ENCODE measurements at places on chromosomes 11 and 22.

- DNase-seq, result no peak
These were observed 40.4 kb upstream of the IGLL5 start for GRCh38 chr22:22847241-22847640.

DNA sequence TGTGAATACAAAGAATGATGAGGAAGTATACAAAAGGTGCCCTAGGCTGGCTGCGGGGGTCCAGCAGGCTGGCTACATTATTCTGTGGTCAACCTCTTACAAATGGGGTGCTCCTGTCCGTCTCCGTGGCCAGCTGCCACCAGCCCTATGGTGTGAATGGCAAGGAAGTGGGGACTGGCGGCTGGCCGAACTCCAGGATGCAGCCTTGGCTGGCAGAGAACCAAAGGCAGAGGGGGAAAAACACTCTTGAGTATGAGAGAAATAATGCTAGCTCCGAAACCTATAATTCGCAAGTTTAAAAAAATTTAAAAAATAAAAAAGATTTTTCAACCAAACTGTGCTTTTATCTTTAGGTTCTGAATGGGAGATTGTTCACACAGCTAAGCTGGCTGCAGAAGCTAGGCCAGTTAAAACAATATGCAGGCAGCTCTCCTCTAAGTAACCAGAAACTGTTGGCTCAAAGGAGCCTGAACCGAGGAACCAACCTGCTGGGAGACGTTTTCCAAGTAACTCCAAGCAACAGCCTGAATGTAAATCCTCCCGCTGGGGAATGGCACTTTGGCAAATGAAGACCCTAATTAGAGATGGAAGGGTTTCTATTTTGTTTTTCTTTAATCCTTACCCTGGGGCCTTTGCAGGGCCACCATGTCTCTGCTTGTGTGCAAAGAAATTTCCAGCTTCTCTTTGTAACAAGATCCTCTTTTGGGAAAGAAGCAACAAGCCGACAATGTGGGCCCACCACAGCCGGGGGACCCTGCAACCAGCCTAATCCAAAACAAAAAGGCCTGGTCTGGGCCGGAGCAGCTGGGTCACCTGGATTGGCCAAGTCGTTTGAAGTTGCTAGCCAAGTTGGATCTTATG lies 50.2 kb downstream of the C22orf31 start:
- DNase-seq, result no peak

DNA sequence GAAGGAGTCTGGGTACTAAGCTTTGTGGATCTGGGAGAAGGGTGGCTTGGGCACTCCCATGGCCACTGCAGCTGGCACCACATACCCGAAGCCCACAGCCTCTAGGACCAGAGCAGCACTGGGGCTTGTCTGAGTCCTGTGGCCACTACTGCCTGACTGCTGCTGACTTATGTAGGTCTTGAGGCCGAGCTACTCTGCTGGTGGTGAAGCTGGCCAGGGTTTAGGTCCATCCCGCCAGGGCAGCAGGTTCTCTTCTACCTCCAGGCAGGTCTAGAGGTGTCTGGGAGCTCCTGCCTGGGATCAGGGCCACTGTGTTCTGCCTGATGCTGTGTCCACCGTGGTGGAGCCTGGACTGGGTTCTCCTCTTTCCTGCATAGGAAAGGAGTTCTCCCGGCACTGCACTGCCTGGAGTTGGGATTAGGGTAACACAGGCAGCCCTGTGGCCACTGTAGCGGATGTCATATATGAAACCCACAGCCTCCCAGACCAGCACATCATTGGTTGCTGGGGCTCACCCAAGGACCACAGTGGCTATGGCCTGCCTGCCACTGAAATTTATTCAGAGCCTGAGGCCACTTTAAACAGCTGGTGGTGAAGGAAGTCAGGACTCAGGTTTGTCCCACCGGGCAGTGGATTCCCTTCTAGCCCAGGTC lies 109.8 kb upstream of the SERPIND1 start:
- DNase-seq, result no peak

DNA sequence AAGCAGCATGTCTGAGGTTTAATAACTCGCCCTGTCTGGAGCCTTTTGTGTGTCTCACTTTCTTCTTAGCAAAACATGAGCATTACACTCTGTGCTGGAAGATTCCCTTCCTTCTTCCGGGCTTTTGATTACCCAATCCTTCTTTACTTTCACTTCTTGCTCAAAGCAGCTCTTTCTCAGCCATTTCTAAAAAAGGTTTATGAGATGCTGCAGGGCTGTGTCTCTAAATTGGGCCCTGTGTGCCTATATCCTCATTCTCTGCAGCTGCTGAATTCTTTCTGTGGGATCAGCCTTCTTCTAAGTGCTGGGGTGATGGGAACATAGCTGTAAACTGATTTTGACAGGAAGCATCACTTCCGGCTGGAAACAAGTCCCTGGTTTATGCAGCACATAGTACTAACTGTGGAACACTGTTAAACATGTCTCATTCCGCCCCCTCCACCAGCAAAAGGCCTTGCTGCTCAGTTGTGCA lies 71.8 kb downstream of the PIWIL4 start:
- no peak for DNase-seq

- no peak for DNase-seq
These were observed 67.1 kb downstream of the PARVB start for GRCh38 chr22:44091021-44091721.

DNA sequence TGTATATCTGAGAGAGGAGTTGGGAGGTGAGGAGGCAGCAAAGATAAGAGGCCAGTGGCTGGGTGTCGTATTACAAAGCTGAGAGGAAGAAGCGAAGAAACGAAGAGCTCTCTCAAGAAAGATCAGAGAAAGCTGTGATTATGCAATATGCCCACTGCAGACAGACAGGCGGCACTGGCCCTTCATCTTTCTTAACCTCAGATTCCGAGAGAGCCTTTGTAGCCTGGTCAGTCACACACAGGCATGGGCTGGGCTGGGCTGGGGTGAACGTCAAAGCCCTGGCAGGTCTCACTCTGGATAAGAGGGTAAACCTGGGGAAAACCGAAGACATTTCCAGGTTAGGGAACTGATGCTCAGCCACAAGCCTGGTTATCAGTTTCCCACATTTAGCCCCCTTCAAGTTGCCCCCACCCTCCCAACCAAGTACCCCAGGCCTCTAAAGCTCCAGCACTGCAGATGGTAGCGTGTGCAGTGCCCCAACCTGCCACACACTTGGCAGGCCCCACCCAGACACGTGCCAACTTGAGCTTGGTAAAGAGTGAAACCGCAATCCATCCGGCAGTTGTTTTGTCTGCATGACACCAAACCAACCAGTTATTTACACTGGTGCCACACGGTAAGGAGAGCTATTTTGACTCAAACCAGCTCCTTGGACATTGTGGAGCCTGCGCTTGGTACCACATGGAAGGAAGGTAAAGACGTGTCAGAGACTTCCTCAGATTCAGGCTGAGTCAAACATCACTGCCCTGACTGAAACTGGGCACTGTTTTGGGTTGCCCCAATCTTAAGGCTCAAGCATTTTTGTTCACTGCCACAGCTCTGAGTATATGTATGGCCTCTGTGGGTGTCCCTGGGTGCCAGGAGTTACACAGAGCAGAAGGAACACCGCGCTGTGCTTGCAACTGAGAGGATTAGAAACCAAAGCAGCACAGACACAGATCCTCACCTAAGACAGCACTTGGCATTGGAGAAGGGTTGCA lies 135.9 kb downstream of the FDX1 start:
- DNase-seq, result no peak

DNA sequence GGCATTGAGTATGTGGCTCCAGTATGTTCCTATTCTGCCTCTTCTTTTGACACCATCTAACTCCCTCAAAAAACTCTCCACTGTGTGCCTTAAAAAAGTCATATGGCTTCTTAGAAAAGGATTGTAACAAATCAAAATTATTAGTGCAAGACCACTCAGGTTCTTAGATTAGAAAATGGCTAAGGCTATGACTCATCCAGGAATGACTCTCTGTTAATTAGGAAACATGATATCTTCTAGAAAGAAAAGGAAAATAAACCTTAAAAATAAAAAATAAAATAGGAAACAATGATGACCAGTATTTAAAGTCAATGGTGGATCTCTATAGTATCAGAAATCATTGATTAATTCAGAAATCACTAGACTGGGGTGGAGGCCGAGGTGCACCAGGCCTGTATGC lies 21.7 kb downstream of the SLC25A17 start:
- DNase-seq, result no peak

- DNase-seq, result no peak
These were observed 202.8 kb upstream of the BDNF start for GRCh38 chr11:27902981-27903624.

GRCh38 chr11:44404736-44405395 lies 94.9 kb upstream of the ALX4 start:
- no peak for DNase-seq

DNA sequence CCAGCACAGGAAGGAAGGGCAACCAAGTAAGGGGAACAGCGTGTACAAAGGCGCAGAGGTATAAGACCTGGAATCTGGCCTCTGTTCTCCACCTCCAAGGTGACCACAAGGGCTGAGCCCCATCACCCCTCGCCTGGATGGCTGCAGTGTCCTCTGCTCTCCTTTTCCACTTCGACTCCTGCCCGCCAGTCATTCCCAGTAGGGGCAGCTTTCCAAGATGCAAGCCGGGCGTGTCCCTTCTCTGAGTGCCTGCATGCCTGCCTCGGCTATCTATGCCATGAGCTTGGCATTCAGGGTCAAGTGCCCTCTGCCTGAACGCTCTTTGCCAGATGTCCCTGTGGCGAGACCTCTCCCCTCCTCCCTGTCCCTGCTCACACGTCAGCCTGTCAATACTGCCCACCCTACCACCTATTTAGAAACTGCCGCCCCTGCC lies 17.0 kb downstream of the FADS3 start:
- no peak for DNase-seq

DNA sequence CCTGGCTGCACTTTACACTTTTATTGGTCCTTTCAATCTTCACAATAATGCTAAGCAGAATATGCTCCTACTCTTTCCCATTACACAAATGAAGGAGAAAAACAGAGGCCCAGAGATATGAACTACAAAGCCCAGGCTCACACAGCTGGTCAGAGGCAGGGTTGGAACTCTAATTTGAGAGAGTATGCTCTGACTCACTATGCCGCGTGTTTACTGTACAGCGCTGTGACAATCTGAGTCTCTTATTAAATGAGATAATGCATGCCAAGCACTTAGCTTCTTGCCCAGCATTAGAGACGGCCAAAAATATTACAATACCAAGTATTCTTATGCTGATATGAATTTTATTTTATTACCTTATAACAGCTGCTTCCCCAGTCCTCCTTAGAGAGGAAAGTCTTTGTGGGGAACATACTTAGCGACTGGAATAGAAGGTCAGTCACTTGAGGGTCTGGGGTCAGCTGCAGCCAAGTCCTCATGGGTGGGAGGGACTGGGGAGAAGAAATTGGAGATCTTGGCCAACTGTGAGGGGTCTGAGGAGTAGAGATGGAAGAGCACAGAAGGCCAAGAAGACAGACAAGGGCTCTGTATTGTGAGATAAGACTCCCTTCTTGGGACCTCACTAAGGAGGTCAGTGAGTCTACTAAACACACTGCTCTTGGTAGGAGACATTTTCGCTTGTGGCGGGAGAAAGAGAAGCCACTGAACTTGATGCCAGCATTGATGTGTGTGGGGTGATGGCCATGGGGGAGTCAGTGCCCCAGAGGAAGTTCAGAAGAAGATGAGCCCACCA lies 150.8 kb upstream of the TIMP3 start:
- no peak for DNase-seq

DNA sequence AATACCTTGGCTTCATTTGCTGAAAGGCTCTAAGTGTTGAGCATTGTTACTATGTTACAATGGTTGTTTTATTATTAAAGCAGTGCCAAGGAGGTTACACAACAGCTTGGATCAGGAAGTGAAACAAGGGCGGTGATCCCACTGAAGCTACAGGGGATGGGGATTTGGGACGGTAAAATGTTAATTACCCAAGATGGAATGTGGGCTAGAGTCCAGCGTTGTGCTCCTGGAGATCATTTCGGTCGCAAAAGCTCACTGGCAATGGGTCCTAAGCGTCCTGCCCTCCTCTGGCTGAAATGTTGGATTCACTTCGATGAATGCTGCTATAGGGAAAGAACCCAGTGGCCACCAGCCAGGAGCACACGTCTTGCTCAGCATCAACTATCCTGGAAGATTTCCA lies 48.3 kb downstream of the FAM83F start:
- peak; percentile 4 for DNase-seq

- no peak for DNase-seq
These were observed 21.1 kb downstream of the RFPL3 start for GRCh38 chr22:32378707-32379272.

DNA sequence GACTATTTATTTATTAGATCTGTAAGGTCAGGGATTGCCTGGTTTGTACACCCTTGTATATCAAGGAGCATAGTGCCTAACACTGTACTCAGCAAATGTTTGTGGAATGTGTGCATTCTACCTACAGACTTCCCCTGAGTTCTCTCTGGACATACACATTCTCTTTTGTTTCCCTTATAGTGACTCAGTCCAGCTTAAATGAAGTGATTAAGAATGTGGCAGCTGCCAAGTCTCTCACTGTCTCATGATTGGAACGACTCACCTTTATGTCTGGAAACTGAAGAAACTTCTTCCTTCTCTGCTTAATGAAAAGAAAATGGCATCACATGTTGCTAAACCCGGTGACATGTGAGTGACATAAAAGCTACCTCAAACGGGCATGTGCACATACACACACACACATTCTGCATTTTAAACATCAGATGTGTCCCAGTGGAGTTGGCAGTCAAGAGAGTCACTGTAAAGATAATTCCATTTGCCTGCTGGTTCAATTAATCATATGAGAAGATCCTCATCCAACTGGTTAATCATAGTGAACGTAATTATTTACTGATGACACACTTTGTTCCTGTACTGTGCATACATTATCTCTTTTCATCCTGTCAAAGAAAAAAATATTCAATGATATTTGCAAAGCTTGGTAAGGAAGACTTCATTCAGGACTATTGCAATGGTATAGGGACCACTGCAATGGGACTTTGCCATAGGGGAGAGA lies 42.8 kb downstream of the GLYAT start:
- DNase-seq, result no peak

DNA sequence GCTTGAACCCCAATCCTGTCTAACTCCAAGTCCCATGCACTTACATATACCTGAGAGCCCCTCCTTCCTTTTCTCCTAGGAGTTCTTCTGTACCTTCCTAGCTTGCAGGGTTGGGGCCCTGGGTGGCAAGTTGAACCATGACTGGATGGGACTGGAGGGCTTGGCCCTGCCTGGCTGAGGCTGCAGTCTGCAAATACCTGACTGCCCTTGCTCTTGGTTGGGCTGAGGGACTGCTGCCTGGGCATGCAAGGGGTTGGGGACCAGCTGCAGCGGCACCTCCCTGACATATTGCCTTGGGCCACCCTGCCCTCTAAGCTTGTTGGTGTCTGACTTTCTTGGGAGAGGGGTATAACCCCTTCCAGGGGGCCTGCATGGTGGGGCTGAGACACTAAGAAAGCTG lies 9.8 kb upstream of the SLC39A13 start:
- DNase-seq, result no peak

GRCh38 chr11:64065141-64065465 lies 29.4 kb downstream of the FLRT1 start:
- DNase-seq, result no peak

DNA sequence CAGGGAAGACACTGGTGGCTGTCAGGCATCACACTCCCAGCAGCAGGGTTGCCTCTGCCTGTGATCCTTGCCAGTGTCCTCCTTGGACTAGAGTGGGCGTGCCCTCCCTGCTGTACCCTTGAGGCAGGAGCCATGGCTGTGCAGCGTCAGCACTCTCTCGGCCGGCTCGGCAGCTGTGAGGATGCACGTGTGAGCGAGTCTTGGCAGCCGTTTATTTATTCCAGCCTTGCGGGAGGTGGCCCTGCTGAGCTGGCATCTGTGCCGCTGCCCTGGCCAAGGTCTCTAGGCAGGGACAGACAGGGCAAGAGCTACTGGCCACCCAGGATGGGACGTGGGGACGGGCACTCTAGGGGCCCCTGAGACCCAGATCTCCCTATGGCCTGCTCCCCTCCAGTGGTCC lies 33.9 kb downstream of the TSPAN4 start:
- DNase-seq, result peak; percentile 69

All from COR-L47 (cell line).